ENCODE measurements at places on chromosomes 11 and 22. TPM values are rescaled to one million over a fixed set of nuclear protein-coding genes. Genes with fewer than 3 reads are reported as not detected.
A peak's percentile ranks its signal among the peaks of the same experiment; 100 is the strongest.

DNA sequence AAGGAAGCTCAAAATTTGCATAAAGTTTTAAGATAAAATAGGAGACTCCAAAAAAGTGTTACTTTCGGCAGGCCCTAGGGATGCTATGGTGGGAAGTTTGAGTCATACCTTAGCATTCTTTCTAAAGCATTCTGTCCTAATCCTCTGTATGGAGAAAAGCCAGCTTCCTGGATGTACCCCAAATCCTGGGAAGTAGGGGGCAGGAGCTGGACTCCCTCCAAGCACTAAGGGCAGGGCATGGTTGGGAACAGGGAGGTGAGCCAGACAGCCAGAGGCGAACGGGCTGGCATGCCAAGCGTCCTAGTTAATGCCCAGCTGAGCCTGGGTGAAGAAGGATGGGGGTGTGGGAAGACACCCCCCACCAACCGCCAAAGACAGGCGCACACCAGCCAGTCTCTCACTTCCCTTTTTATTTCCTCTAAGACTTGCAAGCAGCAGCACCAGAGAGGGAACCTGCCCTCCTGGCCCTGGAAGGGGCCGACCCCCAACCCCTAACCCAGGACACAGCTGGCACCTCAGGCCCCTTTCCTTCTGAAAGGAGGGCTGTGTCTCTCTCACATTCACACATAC, 23.9 kb downstream of the RTN4RL2 start:
- DNase-seq, result peak; percentile 79

Gene PARVG
- polyA plus RNA-seq, result 698 TPM

Gene CTSW
- polyA plus RNA-seq, result 5.4 TPM

GRCh38 chr22:19453718-19454117, 6.2 kb upstream of the C22orf39 start:
- DNase-seq, result no peak

Gene PKP3
- 0.16 TPM for polyA plus RNA-seq

All from B cell (primary cell).